ENCODE measurements at places on chromosomes 2 and 18.

GRCh38 chr2:11616851-11617415 lies 53.1 kb downstream of the NTSR2 start:
- DNase-seq: no peak

DNA sequence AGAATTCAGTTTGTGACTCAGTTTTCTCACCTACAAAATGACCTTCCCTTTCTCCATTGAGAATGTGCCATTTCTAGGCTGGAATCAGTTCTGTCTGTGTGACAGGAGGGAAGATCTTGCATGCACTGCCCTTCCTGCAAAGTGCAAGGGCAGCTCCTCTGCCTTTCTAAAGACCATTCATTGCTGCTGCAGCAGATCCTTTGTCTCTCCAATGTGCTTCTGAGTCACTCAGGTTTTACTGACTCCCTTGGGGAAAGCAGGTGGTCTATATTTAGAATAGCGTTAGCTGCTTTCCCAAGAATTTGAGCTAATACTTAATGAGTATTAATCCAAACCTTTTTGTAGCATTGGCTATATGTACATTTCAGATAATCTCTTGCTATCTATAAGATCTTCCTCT lies 62.5 kb downstream of the DAW1 start:
- no peak for DNase-seq

DNA sequence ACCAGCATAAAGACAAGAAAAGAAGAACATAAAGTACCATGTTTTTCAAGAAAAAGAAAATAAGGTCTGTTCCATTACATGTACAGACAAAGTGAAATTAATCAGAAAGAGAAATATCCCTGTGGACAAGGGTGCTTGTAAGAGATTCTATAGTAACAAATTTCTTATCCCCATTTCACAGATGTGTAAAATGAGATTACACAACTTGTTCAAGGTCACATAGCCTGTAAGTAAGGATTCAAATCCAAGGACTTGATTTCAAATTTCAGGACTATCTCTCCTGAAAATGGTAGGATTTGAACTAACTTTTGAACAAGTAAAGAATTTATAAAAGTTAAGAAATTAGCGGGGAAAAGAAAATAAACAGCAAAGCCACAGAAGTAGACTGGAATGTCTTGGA lies 248.2 kb upstream of the SLC39A10 start:
- no peak for DNase-seq

GRCh38 chr2:9329497-9329896 lies 93.8 kb downstream of the ITGB1BP1 start:
- no peak for DNase-seq

GRCh38 chr2:237573721-237574415 lies 7.5 kb downstream of the PRLH start:
- no peak for DNase-seq
